ENCODE measurements at places on chromosomes 4 and X.
A peak's percentile ranks its signal among the peaks of the same experiment; 100 is the strongest.

GRCh38 chrX:153770601-153771414 lies 6.8 kb downstream of the PLXNB3 start:
- no peak for DNase-seq

- DNase-seq, result no peak
Measured at GRCh38 chrX:38513112-38513742, 48.1 kb upstream of the TSPAN7 start.

DNA sequence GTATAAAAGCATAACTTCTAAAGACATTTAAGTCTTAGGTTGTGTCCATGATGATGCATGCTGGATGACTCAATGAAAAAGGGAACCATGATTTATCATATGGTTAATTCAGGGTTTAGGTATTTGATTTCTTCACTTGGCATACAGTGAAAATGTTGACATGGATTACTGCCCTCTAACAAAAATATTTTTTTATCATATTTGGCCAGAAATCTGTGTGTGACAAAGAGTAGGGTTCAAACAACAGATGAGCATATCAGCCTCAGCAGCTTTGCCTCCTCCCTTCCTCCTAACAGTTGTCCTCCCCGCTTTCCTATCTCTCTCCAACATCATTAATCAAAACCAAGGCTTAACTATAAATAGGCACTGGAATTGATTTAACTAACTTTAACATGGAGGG lies 46.3 kb downstream of the ARHGAP6 start:
- DNase-seq, result no peak

DNA sequence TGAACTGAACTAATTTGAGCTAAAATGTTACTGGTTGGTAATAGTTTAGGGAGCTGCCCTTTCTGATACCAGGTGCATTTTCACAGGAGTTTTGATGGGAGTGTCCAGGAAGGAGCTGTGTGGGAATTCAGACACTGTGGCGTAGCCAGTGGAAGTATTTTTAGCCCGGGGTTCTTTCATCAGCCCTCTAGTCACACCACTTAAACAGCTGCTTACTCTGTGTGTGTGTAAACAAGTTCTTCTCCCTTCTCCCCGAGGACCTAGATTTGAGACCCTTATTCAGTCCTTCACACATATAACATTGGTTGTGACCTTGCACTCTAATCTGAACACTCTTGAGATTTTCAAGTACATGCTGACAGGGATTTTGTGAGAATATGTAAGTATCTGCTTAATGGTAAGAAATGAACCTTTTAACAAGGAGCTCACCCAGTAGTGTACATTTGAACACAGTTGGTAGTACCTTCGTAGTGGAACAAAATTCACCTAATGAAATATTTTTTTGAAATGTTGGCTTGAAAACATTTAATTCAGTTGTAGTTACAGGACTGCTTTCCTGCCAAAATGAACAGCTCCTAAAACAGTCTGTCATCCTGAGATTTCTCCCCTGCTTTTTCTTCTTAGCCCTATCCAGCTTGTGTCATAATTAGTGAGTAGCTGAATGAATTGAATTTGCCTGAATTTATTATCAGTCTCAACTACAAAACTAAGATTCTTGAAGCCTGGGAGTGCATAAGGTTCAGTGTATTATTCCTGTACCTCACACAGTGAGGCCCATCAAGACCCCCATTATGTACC lies 61.8 kb downstream of the BMPR1B start:
- no peak for DNase-seq

GRCh38 chr4:136713140-136713539 lies 819.2 kb downstream of the PCDH18 start:
- peak; percentile 19 for DNase-seq

GRCh38 chr4:7252510-7253340 lies 60.4 kb downstream of the SORCS2 start:
- DNase-seq, result peak; percentile 28

DNA sequence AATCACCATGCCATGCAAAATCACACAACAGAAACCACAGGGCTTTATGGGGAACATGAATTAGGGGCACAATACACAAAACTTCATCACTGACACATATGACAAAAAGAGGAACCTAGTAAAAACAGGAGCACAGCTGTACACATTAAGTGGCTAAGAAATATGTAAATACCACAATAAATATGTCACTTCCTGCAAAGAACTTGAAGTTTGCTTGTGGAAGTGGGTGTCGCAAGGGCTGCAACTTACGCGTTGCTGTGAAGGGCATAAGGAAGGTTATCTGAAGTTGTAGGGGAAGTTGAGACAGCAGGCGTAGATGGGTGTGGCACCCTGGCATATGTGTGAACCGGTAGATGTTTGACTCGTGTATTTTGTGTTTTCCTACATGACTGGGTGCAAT lies 42.4 kb downstream of the CLCN4 start:
- DNase-seq, result peak; percentile 84
